SJCRH30 (cell line): ENCODE measurements at places on chromosomes 5 and 9. TPM values are rescaled to one million over a fixed set of nuclear protein-coding genes. Genes with fewer than 3 reads are reported as not detected.
A peak's percentile ranks its signal among the peaks of the same experiment; 100 is the strongest.

Gene SYK
- not detected in 2 replicates for total RNA-seq

Gene SLC46A2
- total RNA-seq, result not detected in 2 replicates

Gene DMAC1
- 15.0 and 19.6 TPM in 2 replicates for total RNA-seq

Gene GHR
- total RNA-seq, result 31.2 and 34.0 TPM in 2 replicates

Gene NUTM2F
- total RNA-seq, result not detected in 2 replicates

Gene GARIN3
- total RNA-seq, result not detected in 2 replicates

DNA sequence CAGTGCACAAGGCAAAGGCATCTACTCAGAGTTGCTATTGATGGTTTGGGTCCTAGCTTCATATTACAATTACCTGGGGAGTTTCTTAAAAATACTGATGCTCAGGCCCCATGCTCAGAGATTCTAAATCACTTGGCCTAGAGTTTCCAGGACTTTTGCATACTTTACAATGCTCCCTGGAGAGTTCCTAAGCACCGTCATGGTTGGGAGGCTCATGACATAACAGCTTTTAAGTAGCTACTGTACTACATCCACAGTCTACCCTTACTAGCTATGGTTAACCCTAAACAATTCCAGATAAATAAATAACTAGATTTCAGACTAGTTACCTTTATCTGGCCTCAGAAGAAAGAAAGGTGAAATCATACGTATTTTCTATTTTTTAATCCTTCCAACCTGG, 414.4 kb downstream of the PDE4D start:
- peak overlapping the region; percentile 4; the same call in 1 of the 2 replicates for H3K27ac ChIP-seq
- peak; percentile 23 for DNase-seq
- H3K4me3 ChIP-seq, result no peak overlapping the region
- H3K36me3 ChIP-seq, result no peaks in the 10 kb centered on the region
- H3K4me1 ChIP-seq, result peaks cover 22% of the 10 kb centered on the region
- H3K27me3 ChIP-seq, result no peaks in the 10 kb centered on the region

DNA sequence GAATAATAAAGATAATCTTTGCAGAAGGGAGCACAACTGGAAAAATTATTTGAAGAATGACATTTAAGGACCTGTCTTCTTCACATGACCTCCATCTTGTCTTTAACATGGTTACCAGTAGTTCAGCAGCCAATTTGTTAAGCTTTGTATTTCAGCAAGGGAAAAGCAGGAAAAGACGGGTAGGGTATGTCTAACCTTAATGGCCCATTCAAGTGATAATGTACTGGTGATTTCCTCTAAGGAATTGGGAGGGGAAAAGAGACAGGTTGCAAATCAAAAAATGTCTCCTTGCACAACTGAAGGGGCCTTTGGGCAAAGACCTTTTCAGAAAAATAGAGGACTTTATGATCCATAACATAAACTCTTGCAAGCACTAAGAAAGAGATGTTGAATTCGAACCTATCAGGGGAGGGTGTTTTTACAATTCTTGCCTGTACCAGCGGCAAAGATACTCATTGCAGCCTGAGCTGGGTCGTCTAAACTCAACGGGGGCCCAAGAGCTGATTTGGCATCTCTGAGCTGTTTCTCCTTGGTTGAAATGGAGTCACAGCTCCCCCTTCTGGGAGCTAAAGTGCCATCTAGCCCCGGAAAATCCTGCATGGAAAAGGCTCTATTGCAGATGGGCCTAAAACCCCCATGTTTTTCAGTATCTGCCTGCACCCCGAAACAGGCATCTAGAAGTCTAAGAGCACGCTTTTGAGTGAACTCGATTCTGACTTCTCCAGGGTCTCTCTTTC, 3.8 kb downstream of the BRINP1 start:
- DNase-seq, result peak; percentile 77
- 0 out of 2 replicates have a peak, but pooled peaks cover 8% of the 10 kb centered on the region for H3K4me1 ChIP-seq

- no peak overlapping the region for H3K27ac ChIP-seq
- H3K4me1 ChIP-seq, result no peaks in the 10 kb centered on the region
- no peak for DNase-seq
Observed at GRCh38 chr5:10789021-10789420, 28.0 kb upstream of the DAP start.

- no peak for DNase-seq
- H3K27ac ChIP-seq, result no peak overlapping the region
- H3K4me1 ChIP-seq, result no peaks in the 10 kb centered on the region; the same call in 1 of the 2 replicates
- H3K4me3 ChIP-seq, result no peak overlapping the region
- H3K36me3 ChIP-seq, result peaks cover 2% of the 10 kb centered on the region; the same call in 1 of the 2 replicates
- no peaks in the 10 kb centered on the region for H3K27me3 ChIP-seq
Observed at GRCh38 chr5:61362796-61363368, 30.8 kb downstream of the ZSWIM6 start.

- no peak overlapping the region for H3K4me3 ChIP-seq
- DNase-seq, result no peak
- peaks cover 27% of the 10 kb centered on the region for H3K36me3 ChIP-seq
- H3K4me1 ChIP-seq, result no peaks in the 10 kb centered on the region
Observed at GRCh38 chr9:93507768-93508167, 54.4 kb upstream of the FAM120AOS start.

DNA sequence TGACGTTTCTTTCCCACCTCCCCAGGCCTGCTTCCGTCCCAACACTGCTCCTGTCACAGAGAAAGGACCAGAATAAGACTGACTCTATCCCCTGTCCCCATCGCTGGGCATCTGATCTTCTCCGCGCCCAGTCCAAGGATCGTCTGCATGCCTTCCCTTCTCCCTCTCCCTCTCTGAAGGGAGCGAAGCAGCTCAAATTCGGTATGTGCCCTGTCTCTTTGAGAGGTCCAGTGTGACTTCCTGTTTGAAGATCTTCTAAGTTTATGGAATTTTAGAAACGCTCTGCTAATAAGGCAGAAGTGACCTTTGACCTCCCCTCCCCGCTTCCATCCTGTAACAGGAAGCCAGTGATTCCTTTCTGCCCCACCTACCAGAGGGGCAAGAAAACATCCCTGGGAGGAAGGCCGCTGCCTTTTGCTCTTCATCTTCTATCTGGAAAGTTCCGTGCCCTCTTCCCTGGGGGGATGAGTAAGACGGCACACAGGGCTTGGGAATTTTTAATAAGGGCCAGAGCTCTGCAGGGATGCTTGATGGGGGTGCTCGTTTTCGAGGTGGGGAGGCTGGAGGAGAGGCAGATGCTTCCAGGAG, 40.7 kb upstream of the RNU6ATAC start:
- no peak overlapping the region for H3K4me3 ChIP-seq
- no peak for DNase-seq
- no peak overlapping the region for H3K27ac ChIP-seq
- no peaks in the 10 kb centered on the region; the same call in 1 of the 2 replicates for H3K4me1 ChIP-seq
- no peaks in the 10 kb centered on the region; the same call in 1 of the 2 replicates for H3K27me3 ChIP-seq
- no peaks in the 10 kb centered on the region for H3K36me3 ChIP-seq

DNA sequence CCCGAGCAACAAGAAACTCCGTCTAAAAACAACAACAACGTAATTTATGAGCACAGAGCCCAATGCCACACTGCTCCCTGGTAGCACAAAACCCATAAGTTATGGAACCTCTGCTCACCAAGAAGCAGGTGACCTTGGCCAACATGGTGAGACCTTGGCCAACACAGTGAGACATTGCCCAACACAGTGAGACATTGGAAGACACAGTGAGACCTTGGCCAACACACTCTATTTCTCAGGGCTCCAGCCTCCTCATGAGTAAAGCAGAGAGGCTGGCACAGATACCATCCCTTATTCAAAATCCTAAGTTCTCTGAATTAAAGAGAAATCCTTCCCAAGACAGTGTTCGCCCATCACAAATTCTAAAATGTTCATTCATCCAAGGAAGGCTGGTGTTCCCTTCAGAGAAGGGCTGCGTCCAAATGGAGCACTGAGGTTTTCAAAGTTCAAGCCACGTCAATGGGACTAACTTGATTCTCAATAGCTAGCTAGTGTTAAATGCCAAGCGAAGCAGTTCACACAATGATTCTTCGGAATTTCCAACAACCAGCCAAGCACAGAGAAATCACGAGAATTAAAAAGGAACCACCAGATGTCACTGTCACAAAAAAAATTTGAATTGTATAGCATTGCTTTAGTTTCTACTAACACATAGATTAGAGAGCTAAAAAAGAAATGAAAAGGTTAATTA, 29.5 kb downstream of the TTC39B start:
- H3K27me3 ChIP-seq, result no peaks in the 10 kb centered on the region
- DNase-seq, result peak; percentile 10
- no peaks in the 10 kb centered on the region for H3K4me1 ChIP-seq

GRCh38 chr9:93326654-93327053, 124.8 kb upstream of the FAM120A start:
- H3K4me1 ChIP-seq, result no peaks in the 10 kb centered on the region
- no peak for DNase-seq
- H3K27me3 ChIP-seq, result no peaks in the 10 kb centered on the region; the same call in 1 of the 2 replicates

GRCh38 chr5:59061377-59061776, 478.5 kb downstream of the RAB3C start:
- no peak overlapping the region for H3K27ac ChIP-seq
- H3K36me3 ChIP-seq, result no peaks in the 10 kb centered on the region
- no peaks in the 10 kb centered on the region for H3K4me1 ChIP-seq

- H3K27me3 ChIP-seq, result no peaks in the 10 kb centered on the region
- no peaks in the 10 kb centered on the region for H3K4me1 ChIP-seq
- no peak overlapping the region for H3K4me3 ChIP-seq
- no peak overlapping the region for H3K27ac ChIP-seq
- DNase-seq, result no peak
Observed at GRCh38 chr5:38825494-38825893, 20.3 kb upstream of the OSMR start.

DNA sequence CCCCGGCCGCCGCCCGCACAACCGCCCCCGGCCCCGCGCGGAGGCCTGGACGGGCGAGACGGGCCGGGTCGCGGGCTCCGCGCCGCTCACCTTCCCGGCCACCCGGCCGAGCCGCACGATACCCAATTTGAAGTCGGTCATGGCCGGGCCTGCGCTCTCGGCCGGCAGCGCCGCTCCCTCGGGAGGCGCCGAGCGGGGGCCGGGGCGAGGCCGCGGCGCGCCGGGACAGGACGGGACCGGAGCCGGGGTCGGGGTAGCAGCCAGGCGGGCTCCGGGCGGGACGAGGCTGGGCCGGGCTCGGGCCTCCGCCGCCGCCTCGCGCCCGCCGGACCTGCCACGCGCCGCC, 216 bp downstream of the ZMYND19 start:
- peak overlapping the region; percentile 89 for H3K4me3 ChIP-seq
- no peak overlapping the region for H3K27ac ChIP-seq
